ENCODE measurements at places on chromosomes 4 and X.

GRCh38 chrX:56798339-56798711 lies 69.3 kb downstream of the NBDY start:
- DNase-seq: no peak

DNA sequence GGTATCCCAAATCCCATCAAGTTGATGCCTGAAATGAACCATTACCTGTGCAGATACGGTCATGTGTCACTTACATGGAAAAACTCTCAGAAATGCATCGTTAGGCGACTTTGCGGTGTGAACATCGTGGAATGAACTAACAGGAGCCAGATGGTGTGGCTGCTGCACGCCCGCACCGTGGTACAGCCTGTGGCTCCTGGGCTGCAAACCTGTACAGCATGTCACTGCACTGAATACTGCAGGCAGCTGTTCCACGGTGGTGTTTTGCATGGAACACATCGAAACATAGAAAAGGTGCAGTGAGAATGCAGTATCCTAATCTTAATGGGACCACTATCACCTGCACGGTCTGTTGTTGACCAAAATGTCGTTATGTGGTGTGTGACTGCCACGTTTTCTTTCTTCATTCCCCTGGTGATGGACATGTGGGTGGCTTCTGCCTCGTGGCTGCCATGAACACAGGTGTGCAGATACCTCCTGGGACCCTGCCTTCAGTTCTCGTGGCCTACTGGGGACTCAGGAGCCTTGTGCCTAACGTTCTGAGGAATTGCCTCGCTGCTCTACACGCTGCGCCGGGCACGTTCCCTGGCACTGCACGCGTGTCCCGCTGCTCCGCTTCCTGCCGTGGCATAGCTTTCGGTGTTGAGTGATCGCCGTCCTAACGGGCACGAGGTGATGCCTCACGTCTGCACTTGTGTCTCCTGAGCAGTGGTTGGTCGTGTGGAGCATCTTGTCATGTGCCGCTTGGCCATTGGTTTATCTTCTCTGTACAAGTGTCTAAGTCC lies 18.5 kb downstream of the MAEA start:
- DNase-seq: no peak

DNA sequence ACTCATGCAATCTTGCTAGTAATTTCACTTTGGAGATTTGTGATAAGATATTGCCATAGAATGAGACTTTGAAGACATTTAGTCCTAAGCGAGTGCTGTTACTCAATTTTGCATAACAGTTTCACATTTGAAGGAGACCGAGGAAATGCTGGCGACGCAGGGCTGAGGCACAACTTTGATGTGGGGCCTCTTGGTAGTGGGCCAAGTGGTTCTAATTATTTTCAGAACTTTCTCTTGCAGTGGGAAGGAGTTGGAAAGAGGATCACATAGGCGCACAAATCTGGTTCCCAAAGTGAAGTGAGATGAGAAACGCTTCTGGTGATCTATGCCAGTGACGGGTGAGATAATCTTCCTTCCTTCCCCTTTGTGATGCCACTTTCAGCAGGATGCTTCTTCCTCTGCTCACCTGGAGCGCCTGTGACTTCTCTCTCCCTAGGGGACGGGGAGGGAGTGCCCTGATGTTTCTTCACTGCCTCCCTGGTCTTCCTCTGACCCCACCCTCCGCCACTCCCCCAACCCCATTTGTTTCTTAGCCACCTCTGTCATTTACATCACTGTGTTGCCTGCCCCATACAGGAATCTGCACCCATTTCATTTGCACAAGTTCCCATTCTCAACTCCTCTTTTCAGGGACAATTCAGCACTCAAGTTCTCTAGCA lies 138.9 kb upstream of the MID1 start:
- DNase-seq: no peak

- no peak for DNase-seq
These were observed 29.6 kb upstream of the HCCS start for GRCh38 chrX:11081511-11081910.

GRCh38 chrX:115322375-115322774 lies 32.9 kb downstream of the LUZP4 start:
- no peak for DNase-seq

DNA sequence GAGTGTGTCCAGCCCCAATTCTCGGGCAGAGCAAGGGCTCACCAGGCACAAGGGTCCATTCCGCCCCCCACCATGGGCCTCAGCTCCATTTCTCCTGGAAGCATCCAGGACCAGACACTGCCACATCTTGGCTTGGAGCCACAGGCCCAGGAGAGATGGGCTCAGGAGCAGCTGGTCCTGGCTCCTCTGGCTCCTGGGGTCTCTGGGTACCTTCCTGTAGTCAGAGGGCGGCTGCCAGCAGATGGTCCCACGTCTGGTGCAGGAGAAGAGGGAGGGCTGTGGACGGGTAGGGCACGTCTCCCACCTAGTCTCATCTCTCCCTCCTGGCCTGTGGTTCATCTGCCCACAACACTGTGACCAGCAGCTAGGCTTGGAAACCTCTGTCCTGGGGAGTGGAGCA lies 8.0 kb downstream of the ATP2B3 start:
- DNase-seq: no peak

GRCh38 chr4:124633285-124633941 lies 79.1 kb downstream of the ANKRD50 start:
- no peak for DNase-seq

GRCh38 chrX:118156254-118156952 lies 39.8 kb upstream of the KLHL13 start:
- no peak for DNase-seq

- DNase-seq: no peak
These were observed 25.4 kb upstream of the LIMCH1 start for GRCh38 chr4:41512596-41512995.

GRCh38 chr4:151184523-151185458 lies 85.4 kb downstream of the RPS3A start:
- no peak for DNase-seq

GRCh38 chr4:147942729-147943128 lies 210.8 kb downstream of the ARHGAP10 start:
- no peak for DNase-seq

- no peak for DNase-seq
These were observed 91.3 kb upstream of the DCLK2 start for GRCh38 chr4:149986917-149987316.

GRCh38 chr4:148704291-148704690 lies 262.1 kb upstream of the NR3C2 start:
- DNase-seq: no peak

DNA sequence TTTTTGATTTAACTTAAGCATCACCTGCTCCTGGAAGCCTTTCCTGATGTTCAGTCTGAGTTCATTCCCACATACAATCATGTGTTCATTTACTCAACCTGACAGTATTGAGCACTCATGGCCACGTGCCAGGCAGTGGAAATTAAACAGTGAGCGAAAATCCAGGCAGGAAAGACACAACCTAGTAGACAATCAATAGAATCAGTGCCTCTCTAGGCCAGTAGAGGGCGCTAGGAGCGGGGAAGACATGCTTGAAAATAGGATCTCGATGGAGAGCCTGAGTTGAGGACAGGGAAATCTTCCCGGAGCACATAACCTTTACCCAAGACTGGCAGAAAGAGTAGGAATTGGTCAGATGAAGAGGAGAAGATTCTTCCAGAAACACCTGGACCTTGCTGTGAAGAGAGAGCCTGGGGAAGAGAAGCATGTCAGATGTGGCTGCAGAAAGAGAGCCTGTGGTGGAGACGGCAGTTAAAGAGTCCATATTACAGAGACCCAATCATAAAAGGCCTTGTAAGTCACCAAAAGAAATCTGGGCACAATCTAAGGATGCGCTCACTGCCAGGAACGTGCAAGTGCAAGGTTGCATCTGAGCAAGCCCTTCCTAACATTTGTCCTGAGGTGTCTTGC lies 103.5 kb downstream of the LDB2 start:
- DNase-seq: no peak

DNA sequence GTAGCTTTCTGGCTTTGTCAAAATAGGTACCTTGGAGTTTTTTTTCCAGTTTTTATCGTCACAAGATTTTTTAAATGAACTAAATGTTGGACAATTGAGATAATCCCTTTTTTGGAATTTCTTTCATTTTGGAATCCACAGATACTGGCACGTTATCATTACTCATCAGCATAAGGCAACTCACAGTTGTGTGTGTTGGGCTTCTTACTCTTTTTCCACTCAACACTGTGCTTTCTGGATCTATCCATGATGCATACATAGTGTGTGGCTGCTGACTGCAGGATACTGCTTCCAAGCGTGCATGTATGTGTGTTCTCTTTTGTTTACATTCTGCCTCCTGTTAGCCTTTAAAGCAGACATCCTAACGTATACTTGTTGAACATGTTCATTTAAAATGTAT lies 113.5 kb upstream of the FAM9A start:
- no peak for DNase-seq

DNA sequence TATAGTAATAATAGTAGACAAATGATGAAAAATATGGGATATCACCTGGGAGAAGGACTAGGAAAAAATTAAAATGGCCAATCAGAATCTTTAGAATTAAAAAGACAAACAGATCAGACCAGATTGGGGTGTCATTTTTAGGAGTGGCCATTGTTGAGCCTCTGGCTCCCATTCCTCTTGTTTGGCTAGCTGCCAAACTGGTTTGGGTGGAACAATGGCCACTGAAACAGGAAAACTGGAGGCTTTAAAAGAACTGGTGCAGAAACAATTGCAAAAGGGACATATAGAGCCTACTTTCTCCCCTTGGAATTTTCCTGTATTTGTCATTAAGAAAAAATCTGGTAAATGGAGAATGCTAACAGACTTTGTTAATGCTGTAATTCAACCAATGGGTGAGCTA lies 294.8 kb upstream of the DKK2 start:
- no peak for DNase-seq

DNA sequence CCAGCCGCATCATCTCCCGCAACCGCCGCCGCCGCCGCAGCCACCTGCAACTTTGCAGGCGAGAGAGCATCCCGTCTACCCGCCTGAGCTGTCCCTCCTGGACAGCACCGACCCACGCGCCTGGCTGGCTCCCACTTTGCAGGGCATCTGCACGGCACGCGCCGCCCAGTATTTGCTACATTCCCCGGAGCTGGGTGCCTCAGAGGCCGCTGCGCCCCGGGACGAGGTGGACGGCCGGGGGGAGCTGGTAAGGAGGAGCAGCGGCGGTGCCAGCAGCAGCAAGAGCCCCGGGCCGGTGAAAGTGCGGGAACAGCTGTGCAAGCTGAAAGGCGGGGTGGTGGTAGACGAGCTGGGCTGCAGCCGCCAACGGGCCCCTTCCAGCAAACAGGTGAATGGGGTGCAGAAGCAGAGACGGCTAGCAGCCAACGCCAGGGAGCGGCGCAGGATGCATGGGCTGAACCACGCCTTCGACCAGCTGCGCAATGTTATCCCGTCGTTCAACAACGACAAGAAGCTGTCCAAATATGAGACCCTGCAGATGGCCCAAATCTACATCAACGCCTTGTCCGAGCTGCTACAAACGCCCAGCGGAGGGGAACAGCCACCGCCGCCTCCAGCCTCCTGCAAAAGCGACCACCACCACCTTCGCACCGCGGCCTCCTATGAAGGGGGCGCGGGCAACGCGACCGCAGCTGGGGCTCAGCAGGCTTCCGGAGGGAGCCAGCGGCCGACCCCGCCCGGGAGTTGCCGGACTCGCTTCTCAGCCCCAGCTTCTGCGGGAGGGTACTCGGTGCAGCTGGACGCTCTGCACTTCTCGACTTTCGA lies 654 bp downstream of the ATOH1 start:
- DNase-seq: no peak

DNA sequence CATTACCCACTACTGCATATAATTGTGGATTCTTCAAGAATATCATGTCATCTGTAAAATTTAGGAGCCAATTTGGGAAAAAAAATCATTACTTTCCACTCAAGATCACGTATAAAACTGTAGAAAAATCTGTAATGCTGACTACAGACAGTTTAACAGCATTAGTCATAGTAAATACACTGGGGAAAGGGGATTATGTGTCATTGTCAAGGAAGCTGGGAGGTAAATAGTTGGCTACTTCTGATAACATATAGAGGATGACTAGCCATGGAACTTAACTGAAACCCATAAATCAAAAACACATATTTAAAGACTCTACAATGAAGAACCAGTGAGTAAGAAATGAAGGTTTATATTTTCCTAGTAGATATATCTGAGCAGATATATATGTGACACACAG lies 1666.4 kb upstream of the IGFBP7 start:
- DNase-seq: no peak

GRCh38 chrX:155643240-155643639 lies 30.5 kb upstream of the TMLHE start:
- no peak for DNase-seq

- no peak for DNase-seq
These were observed 5.7 kb downstream of the TCEANC start for GRCh38 chrX:13658602-13659001.

GRCh38 chr4:109113521-109113920 lies 188.9 kb downstream of the COL25A1 start:
- no peak for DNase-seq

GRCh38 chr4:87005369-87005689 lies 70.5 kb downstream of the AFF1 start:
- no peak for DNase-seq

- no peak for DNase-seq
These were observed 18.8 kb downstream of the C4orf46 start for GRCh38 chr4:158652920-158653319.

DNA sequence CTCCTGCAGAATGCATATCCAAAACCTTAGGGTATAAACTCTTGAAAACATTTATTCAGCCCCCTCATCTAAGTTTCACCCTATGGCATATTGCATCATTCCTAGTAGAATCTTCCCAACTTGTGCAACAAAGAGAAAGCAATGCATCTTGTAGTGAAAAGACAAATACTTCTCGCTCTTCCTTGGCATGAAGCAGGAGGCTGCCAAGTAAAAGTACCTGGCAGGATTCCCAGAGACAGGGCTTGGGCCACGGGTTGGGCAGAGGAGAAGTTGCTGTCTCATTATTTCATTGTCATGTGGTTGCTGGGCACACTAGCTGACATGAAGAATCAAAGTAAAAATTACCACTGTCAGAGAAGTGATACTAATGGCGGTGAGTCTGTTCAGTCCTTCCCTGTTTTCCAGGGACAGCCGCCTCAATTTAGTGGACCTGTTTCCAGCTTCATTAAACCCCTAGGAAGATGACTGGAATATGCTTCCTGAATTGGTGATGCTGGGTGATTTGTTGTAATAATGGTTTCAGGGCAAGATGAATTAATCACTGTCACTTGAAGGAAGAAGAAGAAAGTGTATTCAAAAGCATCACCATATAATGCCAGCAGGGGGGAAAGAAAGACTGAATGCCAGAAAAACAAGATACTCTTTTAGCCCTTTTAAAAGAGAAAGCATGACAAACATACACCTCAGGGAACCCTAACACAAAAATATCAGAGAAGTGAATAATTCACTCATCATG lies 380.5 kb upstream of the IGFBP7 start:
- no peak for DNase-seq
